ENCODE measurements at places on chromosomes 2 and 18.

DNA sequence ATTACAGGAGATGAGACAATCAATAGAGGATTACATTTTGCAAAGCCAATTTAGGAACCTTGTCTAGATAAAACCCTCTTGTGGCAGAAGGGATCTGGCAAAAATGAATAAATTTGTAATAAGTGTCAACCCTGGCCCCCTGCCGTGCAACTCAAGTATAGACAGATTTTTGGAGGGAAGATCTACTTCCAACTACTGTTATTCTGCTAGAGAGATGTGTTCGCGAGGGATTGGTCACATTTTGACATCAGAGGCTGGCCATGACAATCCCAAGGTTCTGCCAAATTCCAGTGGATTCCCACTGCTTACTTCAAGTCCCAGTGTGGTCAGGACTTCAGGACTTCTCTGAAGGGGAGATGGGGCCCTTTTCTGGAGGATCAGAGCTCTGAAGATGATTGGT lies 192.6 kb downstream of the SH3RF3 start:
- DNase-seq = peak; percentile 39

GRCh38 chr18:39675368-39675767 lies 2109.8 kb upstream of the CELF4 start:
- peak; percentile 11 for DNase-seq

- no peak for DNase-seq
These were observed 265.3 kb downstream of the SETBP1 start for GRCh38 chr18:44945888-44946401.

- DNase-seq = no peak
These were observed 39.5 kb downstream of the TGOLN2 start for GRCh38 chr2:85288244-85288725.
